ENCODE measurements at places on chromosomes 16 and 17.

DNA sequence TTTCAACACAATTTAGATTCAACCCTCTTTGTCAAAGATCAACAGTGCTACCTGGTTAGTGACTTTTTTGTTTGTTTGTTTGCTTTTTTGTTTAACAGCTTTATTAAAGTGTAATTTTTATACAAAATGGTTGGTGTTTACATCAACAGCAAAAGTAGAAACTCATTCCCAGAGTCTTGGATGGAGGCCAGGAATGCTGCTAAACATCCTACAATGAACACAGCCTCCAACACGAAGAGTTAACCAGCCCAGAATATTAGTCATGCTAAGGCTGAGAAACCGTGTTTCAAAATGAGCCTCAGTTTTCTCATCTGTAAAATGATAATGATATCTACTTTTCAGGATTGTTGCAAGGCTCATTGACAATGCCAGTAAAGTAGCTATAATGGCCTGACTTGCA is 211.0 kb upstream of the MAF start:
- DNase-seq, result no peak

DNA sequence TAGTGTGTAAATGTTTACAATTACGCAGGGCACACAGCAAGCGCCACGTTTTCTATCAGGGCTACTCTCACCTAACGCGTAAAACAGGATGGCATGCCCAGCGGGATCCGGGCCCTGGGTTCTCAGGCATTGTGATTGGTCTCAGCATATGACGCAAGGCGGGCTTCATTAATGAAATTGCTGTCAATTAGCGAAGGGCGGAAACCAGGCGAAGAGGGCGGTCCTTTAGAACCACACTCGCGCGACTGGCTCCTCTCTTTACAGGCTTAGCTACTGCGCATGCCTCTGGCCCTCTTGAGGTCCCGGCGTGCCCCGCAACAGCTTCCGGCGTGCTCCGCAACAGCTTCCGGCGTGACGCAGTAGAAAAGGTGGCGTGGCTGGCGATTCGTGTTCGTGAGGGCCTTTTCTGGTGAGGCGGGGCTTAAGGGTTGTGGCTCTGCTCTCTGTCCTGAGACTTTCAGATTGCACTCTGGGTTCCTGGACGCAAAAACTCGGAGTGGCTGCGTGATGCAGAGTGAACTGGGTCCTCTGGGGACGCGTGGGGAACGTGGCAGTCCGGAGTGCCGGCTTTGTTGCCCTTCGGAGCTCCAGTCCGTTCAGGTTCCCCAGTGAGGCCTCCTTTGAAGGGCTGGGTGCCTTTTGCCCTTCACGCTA is 9.2 kb downstream of the OR2C1 start:
- peak; percentile 79 for DNase-seq

- DNase-seq, result no peak
These were observed 228.1 kb downstream of the BCAS3 start for GRCh38 chr17:60905709-60906108.

DNA sequence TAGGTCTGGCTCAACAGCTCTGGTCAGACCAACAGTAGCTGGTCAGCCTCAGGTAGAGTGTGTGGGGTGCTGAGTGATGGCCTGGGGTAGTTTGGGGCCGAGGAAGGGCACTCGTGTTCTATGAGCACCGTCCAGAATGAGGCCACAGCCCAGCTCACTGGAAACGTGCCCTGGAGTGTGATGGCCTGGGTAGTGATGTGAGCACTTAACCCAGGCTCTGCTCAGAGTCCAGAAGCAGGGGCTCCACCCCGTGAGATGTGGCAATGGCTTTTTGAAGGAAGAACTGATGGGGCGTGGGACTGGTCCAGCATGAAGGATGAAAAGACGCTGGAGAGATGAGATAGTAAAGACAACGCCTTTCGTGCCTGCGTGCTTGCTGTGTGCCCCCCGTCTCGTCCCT is 35.3 kb downstream of the NTN1 start:
- no peak for DNase-seq

GRCh38 chr16:49499869-49500610 is 126.4 kb downstream of the C16orf78 start:
- DNase-seq, result no peak

GRCh38 chr16:86763819-86764218 is 185.5 kb downstream of the FOXL1 start:
- DNase-seq, result no peak

DNA sequence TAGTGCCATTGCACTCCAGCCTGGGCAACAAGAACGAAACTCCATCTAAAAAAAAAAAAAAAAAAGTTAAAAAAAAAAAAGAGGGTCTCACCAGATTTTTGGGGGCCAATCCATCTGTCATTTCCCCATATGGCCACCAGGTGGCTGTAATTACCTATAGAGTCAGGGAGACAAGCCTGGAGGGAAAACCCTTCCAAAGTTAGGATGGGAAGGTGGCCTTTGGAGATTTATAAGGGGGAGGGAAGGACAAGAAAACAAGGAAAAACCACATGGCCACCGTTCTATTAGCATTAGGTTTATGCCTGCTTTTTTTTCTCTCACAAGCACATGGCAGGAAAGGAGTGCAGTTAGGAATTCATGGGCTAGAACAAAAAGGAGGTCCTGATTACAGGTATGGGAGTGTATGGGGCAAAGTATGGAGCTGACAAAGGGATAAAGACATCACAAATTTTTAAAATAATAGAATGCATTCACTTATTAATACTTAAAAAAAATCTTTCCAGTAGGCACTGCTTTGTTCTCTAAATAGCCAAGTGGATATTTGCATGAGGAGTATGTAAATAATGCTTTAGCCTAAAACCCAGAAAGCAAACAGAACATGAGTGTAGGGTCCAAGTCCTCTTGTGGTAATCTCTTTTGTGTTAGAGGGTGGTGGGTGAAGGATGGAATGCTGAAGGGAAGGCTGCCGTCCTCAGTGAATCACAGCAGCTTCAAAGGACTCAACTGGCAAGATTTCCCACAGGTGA is 5.1 kb downstream of the CYB5D1 start:
- DNase-seq, result no peak

- DNase-seq, result no peak
These were observed 69.5 kb downstream of the HLF start for GRCh38 chr17:55334285-55334684.

GRCh38 chr17:27600471-27600870 is 30.5 kb upstream of the LGALS9 start:
- no peak for DNase-seq

- no peak for DNase-seq
These were observed 34.8 kb downstream of the MYH13 start for GRCh38 chr17:10337976-10338375.

DNA sequence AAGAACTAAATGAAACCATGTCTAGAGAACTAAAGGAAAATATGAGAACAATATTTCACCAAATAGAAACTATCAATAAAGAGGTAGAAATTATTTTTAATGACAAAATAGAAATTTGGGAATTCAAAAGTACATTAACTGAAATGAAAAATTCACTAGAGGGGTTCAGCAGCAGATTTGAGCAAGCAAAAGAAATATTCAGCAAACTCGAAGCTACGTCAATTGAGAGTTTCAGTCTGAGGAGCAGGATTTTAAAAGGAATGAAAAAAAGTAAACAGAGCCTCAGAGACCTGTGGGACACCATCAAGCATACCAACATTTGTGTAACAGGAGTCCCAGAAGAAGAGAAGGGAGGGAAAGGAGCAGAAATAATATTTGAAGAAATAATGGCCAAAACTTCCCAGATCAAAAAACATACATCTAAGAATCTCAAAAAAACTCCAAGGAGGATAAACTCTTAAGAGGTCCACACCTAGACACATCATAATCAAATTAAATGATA is 38.3 kb downstream of the ZFP90 start:
- DNase-seq, result no peak

DNA sequence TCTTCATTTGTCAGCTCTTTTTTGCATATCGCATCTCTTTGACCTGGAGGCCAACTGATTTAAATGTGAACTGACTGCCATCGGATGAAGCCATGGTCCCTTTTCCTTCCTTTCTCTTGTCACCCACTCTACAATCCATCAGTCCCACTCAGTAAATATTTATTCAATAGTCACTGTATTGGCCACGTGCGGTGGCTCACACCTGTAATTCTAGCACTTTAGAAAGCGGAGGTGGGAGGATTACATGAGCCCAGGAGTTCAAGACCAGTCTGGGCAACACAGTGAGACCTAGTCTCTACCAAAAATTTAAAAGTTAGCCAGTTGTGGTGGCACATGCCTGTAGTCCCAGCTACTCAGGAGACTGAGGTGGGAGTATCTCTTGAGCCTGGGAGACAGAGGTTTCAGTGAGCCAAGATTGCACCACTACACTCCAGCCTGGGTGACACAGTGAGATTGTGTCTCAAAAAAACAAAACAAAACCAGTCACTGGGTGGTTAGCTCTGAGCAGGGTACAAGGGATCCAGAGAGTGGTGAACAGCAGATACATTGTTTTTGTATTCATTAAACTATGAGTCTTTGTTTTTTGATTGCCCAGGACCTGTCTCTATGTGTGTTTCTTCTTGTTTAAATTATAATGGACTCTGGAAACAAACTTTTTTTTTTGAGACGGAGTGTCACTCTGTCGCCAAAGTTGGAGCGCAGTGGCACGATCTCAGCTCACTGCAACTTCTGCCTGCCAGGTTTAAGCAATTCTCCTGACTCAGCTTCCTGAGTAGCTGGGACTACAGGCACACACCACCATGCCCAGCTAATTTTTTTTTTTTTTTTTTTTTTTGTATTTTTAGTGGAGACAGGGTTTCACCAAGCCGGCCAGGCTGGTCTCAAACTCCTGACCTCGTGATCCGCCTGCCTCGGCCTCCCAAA is 6.9 kb downstream of the PHAF1 start:
- DNase-seq, result no peak

- no peak for DNase-seq
These were observed 59.5 kb upstream of the LHX1 start for GRCh38 chr17:36877771-36878170.

DNA sequence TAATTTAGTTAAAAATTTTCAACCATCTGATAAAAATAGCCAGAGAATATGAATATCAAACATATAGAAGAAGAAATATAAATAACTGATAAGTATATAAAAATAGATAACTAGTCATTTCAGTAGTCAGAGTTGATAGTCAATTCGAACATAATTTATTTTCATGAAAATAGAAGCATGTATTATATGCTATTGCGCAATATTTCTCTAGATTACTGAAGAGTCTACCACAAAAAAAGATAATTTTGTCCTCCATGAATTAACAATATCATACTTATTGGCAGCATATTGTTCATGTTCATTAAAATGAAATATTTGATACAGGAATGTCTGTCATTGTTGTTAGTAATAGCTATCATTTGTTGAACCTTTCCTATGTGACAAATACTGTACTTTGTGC is 376.2 kb upstream of the TOM1L1 start:
- no peak for DNase-seq
